ENCODE measurements at places on chromosomes 6 and 20.

DNA sequence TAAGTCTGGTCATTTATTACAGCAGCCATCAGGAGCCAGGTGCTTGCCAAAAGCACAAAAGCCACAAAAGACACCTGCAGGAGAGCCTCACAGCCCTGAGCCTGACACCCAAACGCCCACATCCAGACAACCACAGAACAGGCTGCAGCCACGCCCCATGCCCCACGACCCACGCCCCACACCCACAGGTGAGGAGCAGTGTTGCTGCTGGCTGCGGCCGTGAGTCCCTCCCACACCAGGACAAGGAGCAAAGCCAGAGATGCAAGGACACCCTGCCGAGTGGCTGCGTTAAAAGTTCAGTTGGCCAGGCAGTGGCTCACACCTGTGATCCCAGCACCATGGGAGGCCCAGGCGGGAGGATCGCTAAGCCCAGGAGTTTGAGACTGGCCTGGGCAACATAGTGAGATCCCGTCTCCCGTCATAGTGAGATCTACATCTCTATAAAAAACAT is 43.0 kb downstream of the SLC2A4RG start:
- no peak for DNase-seq

DNA sequence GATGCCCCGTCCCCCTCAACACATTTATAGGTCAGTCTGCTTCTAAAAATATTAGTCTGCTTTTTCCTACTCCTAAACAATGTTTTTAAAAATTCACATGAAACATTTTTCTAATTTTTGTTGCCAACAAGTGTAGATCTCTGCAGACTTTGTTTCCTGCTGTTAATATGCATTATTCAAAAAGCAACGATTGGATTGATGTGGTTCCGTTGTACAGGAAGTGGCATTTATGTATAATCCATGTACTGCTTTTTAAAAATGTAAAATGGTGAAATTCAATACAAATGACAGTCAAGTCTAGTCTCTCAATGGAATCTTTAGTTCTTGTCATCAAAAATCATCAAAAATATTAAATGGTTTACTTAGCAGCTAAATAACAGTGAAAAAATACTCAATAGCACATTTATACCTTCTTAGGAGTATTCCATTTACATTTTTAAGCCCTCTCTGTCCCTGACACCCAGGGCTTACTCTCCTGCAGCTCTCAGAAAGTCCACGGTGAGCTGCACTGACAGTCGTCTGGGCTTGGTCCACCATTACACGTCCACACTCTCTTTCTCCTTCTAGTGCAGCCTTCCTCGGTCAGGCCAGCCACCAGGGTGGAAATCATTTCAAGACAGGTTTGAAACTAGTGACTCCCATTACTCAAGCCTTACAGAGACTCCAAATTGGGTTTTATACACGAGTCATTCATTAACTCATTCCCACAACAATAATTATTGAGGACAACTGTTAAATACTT is 211.5 kb downstream of the TMEM200A start:
- no peak for DNase-seq

DNA sequence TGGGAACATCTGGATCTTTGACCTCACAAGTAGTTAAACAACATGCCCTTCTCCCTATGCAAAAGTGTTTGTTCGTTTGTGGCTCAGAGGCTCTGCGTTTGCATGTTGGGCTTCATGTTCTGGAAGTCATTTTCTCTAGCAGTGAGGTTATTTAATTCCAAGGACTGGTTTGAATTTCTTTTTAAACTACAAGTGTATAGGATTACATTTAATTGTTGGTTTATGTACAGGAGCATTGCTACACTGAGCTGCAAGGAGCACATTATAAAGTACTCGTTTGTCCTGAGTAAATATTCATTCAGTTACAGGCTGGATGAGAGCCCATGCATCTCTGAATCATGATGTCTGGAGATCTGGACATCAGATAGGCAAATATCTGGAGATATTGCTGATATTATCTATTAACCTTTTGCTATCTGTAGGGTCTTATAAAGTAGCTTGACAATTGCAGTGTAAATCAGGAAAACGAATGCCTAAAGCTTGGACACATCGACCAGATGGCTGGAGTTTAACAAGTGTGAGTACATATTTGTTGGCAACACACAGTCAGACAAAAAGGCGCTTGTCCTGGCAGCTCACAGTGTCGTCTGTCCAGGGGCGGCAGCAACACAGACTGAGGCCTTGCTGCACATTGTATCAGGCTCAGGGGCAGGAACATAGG is 84.6 kb downstream of the PDE7B start:
- no peak for DNase-seq

GRCh38 chr6:33199687-33200218 is 712 bp downstream of the RXRB start:
- peak; percentile 91 for DNase-seq

DNA sequence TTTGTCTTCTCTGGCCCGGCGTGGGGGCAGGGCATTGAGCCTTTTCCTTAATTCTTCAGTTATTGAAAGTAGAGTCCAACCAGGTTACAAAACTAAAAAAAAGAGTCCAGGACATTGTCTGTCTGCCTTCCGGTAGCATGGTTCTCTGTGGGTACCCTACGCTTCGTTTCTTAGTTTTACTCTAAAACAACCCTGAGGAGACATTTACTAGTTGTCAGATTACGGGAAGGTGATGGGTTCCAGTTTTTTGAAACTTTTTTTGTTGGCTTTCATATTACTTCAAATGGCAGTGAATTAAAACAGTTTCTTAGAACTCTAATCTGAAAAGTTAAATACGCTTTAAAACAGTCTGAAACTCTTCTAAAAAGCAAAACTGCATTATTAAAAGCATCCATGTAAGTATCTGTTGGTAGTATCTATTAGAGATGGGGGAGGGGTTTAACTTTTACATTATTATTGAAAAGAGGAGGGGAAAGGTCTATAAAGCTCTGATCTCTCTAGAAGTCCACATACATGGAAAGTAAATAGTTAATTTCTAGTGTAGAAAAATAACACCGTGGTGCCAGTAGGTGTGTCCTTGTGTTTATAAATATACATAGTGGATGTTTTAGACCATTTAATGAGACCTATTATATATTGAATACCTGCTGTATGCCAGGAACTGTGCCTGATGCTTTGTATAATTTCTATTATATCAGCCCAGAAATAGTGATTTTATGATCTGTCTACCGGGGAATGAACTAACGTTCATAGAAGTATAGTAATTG is 2.2 kb downstream of the BICRAL start:
- DNase-seq: peak; percentile 41

DNA sequence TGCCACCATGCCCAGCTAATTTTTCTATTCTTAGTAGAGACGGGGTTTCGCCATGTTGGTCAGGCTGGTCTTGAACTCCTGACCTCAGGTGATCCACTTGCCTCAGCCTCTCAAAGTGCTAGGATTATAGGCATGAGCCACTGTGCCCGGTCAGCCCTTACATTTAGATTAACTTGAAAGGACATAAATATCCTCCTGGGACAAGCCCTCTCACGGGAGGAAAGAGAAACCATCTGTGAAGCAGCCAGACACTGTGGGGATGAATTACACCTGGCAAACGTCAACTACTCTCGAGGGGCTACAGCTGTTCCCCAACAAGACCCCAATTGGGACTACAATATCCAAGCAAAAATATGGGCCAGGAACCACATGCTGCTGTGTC is 32.7 kb upstream of the SAMHD1 start:
- no peak for DNase-seq

GRCh38 chr20:44997171-44997570 is 30.9 kb downstream of the STK4 start:
- DNase-seq: no peak

DNA sequence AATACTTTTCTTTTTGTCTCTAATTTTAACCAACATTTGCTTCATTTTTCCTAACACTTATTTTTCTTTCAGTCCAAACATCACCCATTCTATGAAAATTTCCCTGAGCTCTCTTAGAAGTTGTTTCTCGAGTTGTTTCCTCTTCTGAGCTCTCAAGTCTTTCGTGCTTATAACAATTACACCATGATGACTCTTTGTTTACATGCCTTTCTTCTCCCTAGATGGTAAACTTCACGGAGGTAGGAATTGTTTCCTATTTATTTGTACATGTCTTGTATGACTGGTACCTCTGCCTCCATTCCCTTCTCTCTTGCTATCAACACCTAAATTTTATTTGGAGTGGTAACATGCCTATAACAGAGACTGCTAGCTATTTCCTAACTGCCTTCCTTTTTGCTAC is 6.4 kb downstream of the BLOC1S5 start:
- DNase-seq: no peak

DNA sequence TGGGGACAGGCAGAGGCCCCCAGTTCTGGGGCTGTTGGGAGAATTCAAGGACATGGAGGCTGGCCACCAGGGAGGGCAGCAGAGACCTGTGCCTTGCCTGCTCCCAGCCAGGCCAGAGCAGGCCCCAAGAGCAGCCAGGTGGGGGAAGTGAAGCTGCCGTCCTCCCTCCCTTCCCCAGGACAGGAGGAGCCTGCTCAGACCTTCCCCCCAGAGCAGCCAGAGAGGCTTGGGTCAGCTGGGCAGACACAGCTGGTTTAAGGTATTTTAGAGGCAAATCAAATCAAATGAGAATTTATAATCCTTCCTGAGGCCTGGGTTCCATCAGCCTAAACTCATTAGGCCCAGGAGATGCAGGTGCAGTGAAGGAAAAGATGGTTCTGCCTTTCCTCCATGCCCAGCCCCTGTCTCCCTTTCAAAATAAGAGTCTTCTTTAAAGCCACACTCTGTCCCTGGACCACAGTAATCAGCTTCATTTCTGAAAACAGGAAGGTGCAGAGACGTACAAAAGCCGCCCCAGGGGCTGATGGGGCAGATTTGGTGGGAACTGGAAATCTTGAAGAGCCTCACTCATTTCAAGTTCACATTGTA is 21.7 kb downstream of the BMP7 start:
- DNase-seq: no peak

DNA sequence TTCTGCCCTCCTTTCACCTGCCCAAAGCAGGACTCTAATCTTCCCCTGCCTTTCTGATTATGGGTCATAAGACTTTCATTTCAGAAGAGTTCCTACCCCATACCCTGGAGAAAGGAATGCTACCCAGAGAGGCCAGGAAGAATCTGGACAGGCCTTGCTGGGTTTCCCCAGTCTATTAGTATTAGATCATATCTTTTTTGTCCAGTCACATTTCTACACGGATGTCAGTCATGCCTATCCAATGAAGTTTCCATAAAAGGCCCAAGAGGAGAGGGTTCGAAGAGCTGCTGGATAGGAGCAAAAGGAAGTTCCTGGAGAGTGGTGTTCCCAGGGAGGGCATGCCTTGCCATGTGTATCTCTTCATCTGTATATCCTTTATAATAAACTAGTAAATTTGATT is 3.2 kb downstream of the POLH start:
- no peak for DNase-seq

DNA sequence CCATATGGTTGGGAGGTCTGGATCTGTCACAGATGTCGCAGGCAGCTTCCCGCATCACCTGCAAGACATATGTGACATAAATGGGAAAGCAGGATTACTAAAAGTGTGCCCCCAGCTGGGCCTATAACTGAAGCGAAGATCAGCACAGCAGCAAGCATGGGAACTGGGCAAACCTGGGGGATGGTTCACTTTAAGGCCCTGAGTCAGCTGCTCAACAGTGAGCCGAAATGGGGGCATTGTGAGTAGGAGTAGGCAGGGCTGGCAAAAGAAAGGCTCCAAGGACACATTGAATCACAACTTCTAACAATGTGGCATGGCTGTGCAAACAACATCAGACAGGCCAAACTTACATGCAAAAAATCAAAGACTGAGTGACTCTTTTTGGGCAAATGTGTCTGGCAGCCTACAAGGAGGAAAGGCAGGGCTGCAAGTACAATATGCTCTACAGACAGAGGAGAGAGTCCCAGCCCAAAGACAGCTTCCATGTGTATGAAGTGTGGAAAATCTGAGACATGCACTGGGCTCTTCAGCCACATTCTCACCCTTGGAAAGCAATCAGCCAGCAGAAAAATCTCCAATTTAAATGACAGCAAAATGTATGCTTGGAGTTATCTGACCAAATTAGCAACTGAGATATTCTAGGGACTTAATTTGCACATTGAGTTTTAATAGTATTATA is 531.0 kb upstream of the MMS22L start:
- no peak for DNase-seq

DNA sequence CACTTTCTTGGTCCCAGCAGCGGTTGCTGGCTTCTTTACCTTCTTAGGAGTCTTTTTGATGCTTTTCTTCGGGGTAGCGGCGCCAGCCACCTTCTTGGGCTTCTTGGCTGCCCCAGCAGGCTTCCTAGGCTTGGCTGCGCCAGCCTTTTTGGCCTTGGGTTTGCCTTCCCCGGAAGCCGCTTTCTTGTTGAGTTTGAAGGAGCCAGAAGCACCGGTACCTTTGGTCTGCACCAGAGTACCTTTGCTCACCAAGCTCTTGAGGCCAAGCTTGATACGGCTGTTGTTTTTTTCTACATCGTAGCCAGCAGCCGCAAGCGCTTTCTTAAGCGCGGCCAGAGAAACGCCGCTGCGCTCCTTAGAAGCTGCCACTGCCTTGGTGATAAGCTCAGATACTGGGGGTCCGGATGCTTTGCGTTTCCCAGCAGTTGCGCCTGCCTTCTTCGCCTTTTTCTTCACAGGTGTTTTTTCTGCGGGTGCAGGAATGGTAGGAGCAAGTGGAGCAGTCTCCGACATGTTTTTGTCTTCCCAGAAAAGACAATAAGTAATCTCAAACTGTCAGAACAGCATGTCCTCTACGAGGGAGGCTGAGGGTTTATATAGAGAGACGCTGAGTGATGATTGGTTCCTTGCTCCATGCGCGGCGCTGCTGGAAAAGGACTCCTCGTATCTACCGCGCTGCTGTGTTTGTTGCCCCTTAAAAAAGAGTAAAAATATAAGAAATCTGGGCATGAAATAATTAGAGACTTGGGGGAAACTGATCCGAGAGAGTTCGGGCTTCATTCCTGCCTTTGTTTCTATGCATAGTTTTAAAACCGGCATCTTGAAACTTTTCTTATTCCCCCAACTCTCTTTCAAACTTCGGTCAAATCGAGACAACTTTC is 130.3 kb upstream of the BTN3A2 start:
- DNase-seq: peak; percentile 95

- DNase-seq: no peak
Measured at GRCh38 chr6:105321207-105321606, 81.7 kb downstream of the PREP start.

DNA sequence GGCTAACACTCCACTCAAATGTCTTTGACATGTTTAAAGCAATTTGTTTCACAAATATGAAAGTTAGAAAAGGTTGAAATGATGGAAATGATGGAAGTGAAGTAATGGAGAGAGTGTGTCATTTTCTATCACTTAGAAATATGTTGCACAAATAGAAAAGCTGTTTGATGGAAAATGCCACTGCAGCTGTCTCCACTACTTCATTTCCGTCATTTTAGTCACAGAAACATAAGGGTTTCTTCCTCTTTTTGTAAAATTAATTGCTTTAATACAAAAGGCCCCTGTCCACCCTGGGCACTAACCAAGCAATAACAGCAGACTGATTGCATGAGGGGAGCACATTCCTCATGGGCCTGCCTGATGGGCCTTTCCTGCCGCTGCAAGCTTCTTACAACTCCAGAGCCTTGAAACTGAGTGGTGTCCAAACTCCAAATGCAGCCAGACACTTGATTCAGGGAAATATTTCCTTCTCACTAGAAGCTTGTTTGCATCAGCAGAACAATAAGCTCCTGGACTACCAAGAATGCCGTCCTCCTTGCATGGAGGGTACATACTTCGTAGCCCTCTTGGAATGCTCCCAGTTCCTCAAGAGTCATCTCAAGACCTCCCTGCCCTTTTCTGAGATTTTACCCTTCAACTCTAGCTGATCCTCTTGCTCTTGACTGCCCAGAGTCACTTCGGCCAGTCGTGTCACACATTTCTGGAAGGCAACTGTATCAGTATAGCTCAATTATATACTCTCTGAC is 36.1 kb downstream of the F13A1 start:
- DNase-seq: no peak

GRCh38 chr6:39029156-39030011 is 19.2 kb upstream of the GLP1R start:
- DNase-seq: peak; percentile 23

GRCh38 chr6:168681748-168682147 is 240.8 kb downstream of the SMOC2 start:
- DNase-seq: no peak

Measured in erythroblast (primary cell).